Stimulated activated CD4-positive, alpha-beta T cell treated with anti-CD3 and anti-CD28 coated beads, Interleukin-2, amount 100 ng/mL, for 48 hours (primary cell): ENCODE measurements at places on chromosomes 13 and 19.
A peak's percentile ranks its signal among the peaks of the same experiment; 100 is the strongest.

GRCh38 chr13:96821381-96821780 lies 172.9 kb downstream of the OXGR1 start:
- no peak for DNase-seq

DNA sequence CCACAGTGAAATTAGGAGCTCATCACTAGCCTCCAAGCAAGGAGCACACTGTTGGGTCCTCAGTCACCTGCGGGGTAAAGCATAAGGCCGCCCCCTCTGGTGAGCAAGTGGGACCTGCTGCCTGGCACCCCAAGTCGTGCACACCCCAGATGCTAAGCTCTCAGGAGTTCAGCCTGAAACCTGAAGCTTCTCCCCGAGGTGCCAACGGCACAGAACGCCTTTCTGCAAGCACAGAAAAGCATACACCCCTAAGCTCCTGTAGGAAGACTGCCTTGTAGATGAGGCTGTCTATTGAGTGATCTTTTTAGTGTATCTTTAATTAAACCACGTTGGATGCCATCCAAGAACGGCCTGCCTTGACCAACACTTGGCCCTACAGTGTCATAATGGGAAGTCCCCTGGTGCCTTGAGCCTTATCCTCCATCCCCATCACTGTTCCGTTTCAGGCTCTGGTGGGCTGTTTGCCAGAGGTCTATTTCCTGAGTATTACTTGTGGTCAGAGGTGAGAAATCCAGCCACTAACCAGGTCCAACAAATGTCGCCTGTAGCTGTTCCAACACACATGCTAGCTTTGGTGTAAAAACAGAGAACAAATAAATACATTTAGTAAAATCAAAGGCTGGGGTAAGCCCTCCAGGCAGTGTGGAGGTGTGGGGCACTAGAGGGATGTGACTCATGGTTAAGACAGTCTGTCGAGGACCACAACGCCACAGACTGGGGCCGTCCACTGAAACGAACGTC lies 44.8 kb downstream of the C13orf42 start:
- no peak for DNase-seq

DNA sequence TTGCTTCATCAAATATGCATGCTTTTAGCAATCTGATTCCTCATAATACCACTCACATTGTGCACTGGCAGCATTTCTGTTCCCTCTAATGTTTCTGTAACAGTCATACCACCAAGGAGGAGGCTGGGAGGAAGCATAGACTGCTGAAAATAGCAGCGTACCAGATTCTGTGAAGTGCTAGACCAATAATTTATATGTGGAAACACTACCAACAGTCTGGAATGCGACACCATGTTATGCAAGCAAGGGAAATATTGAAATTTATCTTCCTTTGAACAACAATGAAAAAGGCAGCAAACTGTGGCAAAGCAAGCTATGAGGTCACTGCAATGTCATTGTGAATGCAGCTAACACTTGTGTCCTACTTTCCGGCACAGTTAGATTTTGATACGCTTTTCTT lies 1388.0 kb downstream of the EFNB2 start:
- DNase-seq, result no peak

DNA sequence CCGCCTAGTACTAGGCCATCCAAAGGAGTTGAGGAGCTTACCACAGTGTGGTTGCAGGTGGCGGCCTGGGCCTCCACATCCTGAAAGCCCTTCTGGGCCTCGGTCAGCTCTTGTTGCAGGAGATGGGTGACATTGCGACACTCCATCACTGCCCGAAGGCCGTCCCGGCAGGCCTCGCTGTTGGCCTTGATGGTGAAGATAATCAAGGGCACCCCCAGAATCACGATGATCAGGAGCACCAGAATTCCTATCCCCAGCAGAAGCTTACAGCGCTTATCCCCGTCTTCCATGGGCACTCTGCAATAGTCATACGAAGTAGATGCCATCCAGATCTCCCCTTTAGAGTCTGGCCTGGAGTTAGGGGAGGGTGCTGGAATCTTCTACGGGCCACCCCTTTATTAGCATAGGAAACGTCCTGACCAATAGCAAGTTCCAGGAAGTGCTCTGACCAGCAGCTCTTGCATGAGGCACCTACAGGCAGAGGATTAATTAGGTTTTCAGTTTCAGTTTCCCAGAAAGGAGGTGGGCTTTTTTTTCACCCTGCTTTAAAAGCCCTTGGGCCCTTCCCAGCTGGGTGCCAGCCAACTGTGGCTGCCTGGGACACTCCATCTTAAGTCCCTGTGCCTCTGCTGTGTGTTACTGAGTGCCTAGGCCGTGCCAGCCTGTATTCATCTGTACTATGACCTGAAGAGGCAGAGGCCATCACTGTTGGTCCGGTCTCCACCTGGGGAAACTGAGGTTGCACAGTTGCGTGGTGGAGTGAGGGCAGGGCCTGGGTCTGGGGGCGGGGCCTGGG lies at the start of gene BST2:
BST2 (minus strand) TSS at position 381 of the 796 bp plus-strand sequence; CDS start at position 326, 55 bp downstream.
- no peak for DNase-seq

GRCh38 chr13:46662690-46663089 lies 109.7 kb downstream of the LRCH1 start:
- DNase-seq, result no peak

GRCh38 chr13:39040206-39040605 lies 1.9 kb downstream of the NHLRC3 start:
- DNase-seq, result no peak

GRCh38 chr19:38213911-38214625 lies 10.0 kb downstream of the DPF1 start:
- peak; percentile 51 for DNase-seq

- no peak for DNase-seq
Observed at GRCh38 chr13:48078251-48078656, 16.6 kb downstream of the MED4 start.

- DNase-seq, result no peak
Observed at GRCh38 chr19:18122424-18122823, 24.8 kb downstream of the MAST3 start.

DNA sequence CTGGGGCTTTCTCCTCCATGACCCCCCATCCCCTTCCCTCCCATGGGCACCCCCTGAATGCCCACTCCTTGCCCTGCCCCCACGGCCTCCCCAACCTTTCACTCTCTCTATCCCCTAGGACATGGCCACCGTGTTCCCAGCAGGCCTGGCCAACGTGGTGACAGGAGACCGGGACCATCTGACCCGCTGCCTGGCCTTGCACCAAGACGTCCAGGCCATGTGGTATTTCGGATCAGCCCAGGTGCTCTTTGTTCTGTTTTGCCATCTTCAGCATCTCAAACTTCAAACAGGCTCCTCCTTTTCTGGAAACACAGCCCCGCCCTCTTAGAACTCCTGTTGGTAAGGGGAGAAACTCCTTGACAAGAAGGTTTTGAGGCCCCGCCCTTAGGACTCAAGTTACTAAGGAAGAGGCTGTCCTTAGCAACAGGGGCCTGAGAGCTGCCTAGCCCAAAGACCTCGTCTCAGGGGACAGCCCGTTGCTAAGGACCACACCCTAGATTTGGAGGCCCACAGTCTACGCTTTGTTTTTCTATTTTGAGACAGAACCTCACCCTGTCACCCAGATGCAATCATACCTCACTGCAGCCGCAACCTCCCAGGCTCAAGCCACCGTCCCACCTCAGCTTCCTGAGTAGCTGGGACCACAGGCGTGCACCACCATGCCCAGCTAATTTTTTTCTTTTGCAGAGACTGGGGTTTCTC lies 5.1 kb upstream of the FLT3LG start:
- DNase-seq, result no peak

GRCh38 chr19:44401139-44402115 lies at the start of gene ZNF285:
ZNF285 (minus strand) TSS chr19:44401608; CDS start chr19:44397213, 4,395 bp downstream.
- peak; percentile 64 for DNase-seq

- DNase-seq, result no peak
Observed at GRCh38 chr13:37546087-37546486, 52.5 kb downstream of the POSTN start.

DNA sequence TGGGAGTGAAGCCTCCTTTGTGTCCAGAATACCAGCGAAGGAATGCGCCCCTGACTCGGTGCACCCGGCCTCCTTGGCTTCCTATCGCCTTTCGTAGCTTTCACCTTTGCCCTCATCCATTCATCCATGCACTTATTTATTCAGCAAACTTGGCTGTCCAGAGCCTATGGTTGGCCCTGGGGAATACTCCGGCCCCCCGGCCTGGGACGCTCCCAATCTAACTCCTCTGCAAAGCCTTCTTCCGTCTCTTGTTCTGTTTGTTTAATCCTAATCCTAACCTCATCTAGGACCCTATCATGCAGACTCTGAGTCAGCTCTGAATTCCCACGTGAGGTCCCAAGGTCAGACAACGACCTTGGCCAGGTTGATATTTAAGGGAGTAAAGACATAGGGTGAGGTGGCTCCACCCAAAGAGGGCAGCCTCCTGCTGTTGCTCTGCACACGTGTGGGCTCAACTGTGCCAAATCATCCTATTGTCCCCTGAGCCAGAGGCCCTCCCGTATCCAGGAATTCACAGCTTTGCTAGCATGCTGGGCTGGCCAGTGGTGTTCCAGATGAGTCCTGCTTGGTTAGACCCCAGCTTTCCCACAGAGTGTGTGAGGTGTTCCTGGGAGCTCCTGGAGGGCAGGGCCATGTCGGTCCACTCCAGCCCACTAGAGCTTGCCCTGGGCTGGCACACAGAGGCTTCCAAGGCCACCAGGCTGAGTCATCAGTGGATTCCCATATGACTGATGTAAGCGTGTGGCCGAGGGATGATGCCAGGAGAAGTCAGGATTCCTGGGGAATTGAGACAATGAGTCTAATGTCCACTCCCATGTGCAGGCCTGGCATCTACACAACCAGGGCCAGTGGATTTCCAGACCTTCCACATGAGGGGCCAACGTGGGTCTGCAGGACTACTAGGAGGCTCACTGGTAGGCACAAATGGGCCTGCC lies 6.5 kb upstream of the CCNE1 start:
- no peak for DNase-seq

DNA sequence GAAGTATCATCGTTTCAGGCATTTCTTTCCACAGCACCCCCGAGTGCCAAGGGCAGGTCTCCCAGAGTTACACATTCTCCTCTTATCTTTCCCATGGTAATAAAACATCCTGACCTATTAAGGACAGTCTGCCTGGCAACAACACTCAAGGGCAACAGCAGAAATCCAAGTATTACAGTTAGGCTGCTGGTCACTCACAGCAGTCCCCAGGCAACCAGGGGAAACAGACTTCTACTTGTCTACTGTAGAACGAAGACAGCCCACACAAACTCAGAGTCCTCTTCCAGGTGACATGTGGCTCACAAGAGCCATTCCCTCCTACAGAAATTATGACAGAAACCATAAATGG lies 24.3 kb downstream of the RCBTB1 start:
- DNase-seq, result no peak

- no peak for DNase-seq
Observed at GRCh38 chr19:18675779-18676178, 7.7 kb upstream of the CRTC1 start.

DNA sequence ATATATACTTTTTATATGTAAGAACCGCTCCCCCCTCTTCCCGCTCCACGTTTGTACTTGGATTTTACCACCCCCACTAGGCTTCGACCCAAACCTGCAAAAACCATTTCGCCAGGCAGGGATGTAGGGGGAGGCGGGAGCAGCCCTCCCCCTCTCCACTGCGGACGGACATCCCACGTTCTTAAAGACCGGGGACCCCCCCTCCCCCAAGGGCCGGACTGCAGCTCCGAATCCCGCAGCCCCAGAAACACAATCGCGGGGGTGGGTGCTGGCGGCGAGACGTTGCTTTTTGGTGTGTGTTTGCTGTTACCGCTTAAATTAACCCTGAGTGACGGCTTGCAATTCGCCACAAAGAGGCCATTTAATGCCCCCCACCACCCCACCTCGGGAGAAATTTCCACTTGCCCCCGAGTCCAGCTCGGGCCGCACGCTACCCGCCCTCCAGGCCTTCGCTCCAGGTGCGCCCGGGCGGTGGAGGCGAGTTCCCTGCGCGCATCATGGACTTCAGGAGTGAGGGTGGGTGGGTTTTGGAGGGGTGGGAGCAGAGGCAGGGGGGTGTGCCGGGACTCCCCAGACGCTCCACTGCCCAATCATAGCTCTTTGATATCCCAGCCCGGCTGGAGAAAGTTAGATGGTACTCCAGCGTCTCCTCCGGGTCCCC lies 15.8 kb downstream of the NFIX start:
- no peak for DNase-seq

DNA sequence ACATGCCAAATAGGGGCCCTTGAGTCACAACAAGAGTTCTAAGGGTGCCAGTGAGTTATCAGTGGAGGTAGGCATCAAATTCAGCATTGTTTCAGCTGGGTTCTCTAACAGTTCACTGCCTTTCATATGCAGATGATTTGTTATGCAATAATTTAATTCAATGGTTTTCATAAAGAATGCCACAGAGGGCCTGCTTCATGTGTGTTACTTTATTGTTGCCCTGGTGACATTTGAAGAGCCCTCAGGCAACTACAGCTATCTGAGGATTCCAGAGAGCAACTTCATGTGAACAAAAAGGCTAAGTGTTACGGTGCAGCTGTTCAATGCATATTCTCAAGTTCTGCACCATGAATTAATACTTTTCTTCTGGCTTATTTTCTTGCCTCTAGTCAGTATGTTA lies 43.1 kb upstream of the STARD13 start:
- DNase-seq, result no peak

GRCh38 chr19:10774893-10775292 lies 57.0 kb downstream of the DNM2 start:
- no peak for DNase-seq

DNA sequence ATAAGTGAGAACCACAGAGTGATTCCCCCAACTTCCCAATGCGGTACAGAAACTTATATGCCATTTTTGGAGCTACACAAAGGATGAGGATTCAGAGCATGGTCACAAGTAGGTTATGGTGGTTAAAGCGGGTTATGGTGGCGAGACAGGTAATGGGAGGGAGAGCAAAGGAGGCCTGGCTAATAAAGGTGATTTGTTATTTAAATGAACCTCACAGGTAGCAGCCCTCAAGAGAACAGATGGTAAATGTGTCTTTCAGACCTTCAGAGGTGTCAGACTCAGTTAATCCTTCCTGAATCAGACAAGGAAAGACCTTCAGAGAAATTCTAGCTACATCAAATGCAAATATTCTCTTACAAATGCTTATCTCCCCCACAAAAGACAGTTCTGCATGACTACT lies 1971.4 kb downstream of the OLFM4 start:
- DNase-seq, result no peak

DNA sequence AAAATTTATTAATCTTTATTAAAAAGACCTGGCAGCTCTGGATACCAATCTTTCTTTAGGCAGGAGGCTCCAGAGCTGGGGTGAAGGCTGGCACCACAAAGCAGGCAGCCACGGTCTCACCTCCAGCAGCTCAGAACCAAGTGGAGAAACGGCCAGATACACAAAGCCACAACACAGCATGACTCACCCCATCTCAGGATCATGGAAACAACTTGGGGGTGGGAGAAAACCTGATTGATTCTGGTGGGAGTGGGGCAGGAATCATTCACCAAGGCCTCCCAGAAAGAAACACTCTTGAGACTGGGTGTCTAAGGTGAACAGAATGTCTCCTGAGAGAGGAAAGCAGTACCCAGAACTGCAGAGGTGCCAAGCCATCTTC lies 64.2 kb downstream of the CRYL1 start:
- DNase-seq, result peak; percentile 22

DNA sequence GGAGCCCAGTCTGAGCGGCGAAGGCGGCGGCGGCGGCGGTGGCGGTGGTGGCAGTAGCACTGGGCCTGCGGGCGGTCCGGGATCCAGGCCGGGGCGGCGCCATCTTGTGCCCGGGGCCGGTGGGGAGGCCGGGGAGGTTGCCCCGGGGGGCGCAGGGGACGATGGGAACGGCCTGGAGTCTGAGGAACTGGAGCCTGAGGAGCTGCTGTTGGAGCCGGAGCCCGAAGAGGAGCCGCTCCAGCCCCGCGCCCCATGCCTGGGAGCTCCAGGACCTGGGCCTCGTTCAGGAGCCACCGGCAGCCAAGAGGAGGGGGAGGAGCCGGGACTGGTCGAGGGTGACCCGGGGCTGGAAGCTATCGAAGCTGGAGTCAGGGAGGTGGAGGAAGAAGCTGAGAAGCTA lies 11.6 kb downstream of the ZNF28 start:
- no peak for DNase-seq
